ENCODE measurements at places on chromosomes 3 and 15. TPM values are rescaled to one million over a fixed set of nuclear protein-coding genes. Genes with fewer than 3 reads are reported as not detected.

The FILIP1L gene
- 0.44 TPM for total RNA-seq

The GOLGA6L7 gene
- total RNA-seq = not detected

The CYP8B1 gene
- total RNA-seq = not detected

The GOLGA6L10 gene
- 0.54 TPM for total RNA-seq

DNA sequence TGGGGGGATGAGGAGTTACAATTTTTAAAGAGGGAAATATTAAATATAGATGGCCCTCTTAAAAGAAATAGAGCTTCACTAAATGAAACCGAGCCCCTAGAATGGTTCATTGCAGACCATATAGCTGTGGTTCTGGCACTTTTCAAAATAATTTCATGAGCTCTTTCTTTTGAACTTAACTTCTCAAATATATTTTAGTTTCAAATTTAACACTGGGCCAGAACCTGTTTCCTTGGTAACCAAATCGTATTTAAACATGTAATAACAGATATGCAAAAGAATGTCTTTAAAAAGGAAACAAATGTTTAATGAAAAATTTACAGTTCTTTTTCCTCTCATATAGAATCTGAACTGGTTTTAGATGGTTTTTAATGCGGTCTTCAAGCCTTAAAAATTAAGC, 20.1 kb downstream of the ZBTB38 start:
- DNase-seq = no peak

DNA sequence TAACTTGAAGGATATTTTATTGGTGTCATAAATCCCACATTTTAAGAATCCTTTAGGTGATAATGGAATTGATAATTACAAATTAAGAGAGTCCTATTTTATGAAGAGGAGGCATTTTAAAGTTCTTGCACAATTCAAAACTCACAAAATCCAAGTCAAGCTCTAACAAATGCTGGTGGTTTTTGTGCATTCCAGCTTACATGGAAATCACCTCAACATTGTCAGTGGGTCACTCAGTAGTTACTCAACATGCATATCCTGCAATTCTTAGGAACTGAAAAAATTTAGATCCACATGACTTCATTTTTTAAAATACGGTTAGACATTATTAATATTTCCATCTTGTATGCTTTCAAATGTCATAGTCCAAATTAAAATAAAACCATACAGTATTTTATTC, 487.2 kb downstream of the CNTN3 start:
- DNase-seq = no peak

DNA sequence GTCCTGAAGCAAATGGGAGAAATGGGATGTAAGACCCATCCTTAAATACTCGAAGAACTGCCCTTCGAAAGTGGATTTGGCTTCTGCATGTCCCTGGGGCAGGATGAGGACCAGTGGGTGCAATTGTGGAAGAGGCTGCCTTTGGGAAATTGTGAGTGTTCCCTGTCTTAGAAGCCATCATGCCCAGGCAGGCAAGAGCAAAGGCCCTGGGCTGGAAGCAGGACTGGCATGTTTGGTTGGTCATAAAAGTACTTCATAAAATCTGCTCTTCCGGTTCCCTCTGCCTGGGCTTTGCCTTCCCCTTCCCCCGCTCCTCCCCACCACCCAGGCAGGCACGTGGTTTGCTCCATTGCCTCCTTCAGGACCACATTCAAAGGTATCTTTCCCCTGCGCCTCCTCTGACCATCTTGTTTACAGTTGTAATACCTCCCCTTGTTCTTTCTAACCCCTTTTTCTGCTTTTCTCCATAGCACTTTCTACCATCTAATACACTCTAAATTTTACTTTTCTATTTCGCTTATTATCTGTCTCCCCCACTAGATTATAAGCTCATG, 8.3 kb downstream of the MINAR1 start:
- no peak for DNase-seq

GRCh38 chr3:194672876-194673275, 885 bp upstream of the LSG1 start:
- no peak for DNase-seq

- DNase-seq = peak; percentile 41
These were observed 2.6 kb upstream of the ULK3 start for GRCh38 chr15:74845581-74845980.

DNA sequence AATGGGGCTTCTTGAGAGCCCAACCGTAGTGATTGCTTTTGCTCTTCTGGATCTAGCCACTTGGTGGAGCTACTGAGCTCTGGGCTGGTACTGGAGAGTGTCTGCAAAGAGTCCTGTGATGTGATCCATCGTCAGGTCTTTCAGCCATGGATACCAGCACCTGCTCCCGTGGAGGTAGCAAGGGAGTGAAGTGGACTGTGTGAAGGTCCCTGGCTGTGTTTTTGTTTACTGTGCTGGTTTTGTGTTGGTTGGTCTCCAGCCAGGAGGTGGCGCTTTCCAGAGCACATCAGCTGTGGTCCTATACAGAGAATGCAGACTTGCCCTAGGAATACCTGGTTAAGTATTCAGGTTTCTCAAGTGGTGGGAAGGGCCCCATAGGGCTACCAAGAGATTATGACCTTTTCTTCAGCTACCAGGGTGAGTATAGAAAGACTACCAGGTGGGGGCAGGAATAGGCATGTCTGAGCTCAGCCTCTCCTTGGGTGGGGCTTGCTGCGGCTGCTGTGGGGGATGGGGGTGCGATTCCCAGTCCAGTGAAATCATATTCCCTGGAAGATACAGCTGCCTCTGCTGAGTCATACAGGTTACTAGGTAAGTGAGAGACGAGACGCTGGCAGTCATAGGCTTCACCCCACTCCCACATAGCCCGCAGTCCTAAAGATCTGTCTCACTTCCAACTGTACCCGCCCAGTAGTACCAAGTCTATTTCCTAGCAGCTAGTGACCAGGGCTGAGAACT, 733.7 kb downstream of the ZNF385D start:
- no peak for DNase-seq

Measured in activated CD4-positive, alpha-beta T cell treated with anti-CD3 and anti-CD28 coated beads, Interleukin-2, amount 10 ng/mL, durations not matched to agents 7 days and 5 days (primary cell).